NCI-H2227 treated with DMSO at 0.1 percent for 48 hours (cell line): ENCODE measurements at places on chromosomes 2 and 18.

GRCh38 chr18:2913398-2914005 is 66.7 kb downstream of the EMILIN2 start:
- DNase-seq = no peak

GRCh38 chr2:6072768-6073167 is 380.6 kb downstream of the SOX11 start:
- peak; percentile 83 for DNase-seq

- no peak for DNase-seq
Observed at GRCh38 chr18:58533766-58534165, 95.1 kb downstream of the ALPK2 start.

DNA sequence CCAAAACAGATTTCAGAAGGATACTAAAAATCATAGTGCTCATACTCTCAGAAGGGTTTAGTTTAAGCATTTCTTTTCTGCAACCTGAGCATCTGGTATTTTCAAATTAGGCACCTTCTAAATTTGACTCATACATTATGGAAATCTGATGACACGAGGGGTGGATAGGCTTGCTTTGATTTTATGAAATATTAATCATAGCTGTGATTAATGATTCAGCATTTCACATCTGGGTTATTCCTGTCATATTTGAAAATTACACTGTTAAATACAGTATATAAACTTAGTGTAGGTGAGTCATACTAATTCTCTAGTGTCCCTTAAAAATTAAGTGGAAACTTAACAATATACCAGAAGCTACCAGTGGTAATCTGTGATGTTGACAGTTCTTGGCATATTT is 47.7 kb downstream of the MRPS9 start:
- DNase-seq = no peak

- DNase-seq = no peak
Observed at GRCh38 chr18:46814399-46814798, 57.5 kb upstream of the ST8SIA5 start.

- no peak for DNase-seq
Observed at GRCh38 chr2:220036431-220036830, 409.0 kb downstream of the SLC4A3 start.

DNA sequence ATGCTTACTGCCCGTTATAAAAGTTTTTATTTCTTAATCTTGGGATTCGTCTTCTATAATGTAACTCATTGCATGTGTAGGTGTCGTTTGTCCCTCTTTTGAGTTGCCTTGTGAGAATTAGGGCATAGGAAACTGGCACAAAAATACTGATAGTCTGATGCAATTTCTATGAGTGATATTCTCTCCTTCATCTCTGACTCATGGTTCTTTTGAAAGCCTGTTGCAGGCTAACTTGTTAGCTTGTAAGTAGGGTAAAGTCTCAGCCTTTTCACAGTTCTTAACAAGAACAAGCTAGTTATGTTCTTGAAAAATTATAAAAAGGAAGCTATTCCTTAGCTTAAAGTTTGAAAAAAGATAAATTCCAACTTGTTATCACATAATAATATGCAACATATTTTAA is 1085.4 kb upstream of the NRXN1 start:
- no peak for DNase-seq

GRCh38 chr2:71226096-71226964 is 573 bp downstream of the PAIP2B start:
- DNase-seq = peak; percentile 34

DNA sequence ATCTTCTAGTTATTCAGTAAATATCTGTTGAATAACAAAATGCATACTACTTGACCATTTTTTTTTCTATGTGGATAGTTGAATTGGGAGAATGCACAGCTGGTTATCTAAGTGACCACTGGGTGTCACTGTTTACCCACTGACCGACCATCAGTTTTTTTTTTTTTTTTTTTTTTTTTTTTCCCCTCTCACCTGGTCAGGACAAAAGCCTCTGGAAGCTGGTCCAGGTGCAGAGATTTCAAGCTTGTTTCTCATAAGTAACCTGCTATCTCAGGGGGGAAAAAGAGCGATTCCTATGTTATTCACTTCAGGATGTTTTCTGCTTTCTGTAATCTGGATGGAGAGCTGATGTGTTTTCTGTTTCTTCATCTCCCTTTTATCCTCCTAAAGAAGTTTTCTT is 256.0 kb downstream of the DCDC2C start:
- peak; percentile 74 for DNase-seq

GRCh38 chr2:60475123-60475830 is 78.2 kb downstream of the BCL11A start:
- DNase-seq = no peak

DNA sequence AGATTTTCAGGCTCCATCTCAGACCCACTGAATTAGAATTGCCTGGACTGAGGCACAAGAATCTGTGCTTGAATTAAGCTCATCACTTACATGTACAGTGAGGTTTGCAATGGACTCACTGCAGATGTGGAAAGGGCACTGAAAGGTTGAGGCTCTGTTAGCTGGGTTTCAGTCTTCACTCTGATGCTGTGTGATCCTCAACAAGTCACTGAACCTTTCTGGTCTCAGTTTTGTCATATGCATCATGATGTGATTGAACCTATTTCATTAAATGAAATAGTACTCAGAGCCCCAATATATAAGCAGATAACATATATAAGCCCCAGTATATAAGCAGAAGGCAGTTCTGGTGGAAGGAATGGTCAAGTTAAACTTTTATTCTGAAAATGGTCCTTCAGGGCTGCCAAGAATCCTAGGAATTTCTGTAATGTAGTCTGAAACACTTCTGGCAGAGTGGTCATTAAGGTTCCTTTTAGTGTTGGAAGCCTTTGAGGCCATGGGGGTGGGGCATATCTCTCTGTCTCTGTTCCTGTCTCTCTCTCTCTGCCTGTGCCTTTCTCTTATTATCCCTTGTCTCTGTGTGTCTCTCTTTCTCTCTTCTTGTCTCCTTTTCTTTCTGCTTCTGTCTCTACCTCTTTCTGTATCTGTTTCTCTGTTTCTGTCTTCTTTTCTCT is 110.4 kb downstream of the ADCYAP1 start:
- DNase-seq = no peak

DNA sequence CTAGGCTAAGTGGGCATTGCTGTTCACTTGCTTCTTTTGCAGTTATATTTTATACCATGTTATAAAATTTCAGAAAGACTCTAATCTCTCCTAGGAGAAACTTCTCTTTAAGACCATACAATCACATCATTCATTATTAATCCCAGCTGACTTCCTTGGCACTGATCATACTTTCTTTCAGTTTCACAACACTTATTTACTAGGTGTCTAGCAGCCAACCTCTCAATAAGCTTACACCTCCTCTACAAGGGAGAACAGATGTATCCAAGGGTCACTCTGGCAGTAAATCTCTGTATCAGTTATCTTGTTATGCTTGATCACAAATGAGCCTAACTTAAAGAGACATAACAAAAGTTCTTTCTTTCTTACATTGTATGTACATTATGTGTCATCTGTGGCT is 69.8 kb upstream of the EPB41L5 start:
- no peak for DNase-seq

GRCh38 chr18:62989195-62989594 is 273.9 kb downstream of the PHLPP1 start:
- DNase-seq = no peak

- DNase-seq = no peak
Observed at GRCh38 chr2:47890711-47891368, 15.5 kb downstream of the FBXO11 start.

DNA sequence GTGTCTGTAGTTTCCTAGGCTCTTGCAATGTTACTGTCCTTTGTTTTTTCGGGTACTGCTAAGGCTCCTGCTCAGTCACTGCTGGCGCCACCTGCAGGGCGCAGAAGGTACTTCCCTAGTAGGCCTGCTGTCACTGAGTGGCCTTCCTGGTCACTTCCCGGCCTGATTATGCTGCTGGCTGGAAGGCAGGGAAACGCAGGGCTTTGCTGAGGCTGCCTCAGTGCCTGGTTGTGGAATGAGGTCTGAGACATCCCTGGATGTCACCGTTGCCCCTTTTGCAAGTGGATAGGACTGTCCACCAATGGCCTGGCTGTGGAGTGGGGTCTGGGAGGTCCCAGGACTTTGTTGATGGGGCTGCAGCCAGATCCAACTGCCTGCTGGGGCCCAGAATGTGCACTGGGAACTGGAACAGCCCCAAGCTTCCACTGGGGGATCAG is 13.1 kb downstream of the DAW1 start:
- DNase-seq = no peak

- DNase-seq = no peak
Observed at GRCh38 chr2:157233506-157233905, 24.0 kb upstream of the GALNT5 start.

DNA sequence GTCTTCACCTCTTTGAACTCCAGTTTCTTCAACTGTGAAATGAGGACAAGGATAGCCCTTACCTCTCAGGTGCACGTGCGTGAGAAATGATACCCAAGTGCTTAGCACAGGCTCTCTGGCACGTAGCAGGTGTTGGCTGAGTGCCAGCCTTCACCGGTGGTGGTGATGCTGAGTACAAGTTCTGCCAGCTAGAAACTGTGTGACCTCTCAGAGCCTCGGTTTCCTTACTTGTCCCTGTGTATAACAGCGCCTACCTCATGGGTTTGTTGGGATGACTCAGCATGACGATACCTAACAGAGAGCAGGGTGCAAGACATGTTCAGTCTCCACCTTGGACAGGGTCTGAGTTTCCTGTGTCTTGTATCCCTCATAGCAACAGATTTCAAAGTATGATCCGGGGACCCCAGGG is 205.1 kb downstream of the TNS1 start:
- DNase-seq = no peak

GRCh38 chr2:182406221-182406620 is 20.6 kb downstream of the PDE1A start:
- no peak for DNase-seq

DNA sequence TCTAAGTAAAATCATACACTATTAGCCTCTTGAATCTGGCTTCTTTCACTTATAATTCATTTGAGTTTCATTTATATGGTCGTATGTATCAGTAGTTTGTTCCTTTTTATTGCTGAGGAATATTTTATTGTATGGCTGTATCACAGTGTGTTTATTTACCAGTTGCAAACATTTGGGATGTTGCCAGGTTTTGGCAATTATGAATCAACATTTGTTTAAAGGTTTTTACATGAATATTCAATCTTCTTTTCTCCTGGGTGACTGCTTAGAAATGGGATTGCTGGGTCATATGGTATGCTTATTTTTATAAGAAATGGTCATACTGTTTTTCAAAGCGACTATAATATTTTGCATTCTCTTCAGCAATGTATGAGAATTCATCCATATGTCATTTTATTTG is 107.9 kb downstream of the PMAIP1 start:
- DNase-seq = no peak

GRCh38 chr2:220228310-220229006 is 601.0 kb downstream of the SLC4A3 start:
- DNase-seq = no peak

GRCh38 chr2:109125593-109126500 is 3.2 kb upstream of the SH3RF3 start:
- no peak for DNase-seq

- peak; percentile 43 for DNase-seq
Observed at GRCh38 chr2:219344751-219345430, 12.3 kb upstream of the RESP18 start.

DNA sequence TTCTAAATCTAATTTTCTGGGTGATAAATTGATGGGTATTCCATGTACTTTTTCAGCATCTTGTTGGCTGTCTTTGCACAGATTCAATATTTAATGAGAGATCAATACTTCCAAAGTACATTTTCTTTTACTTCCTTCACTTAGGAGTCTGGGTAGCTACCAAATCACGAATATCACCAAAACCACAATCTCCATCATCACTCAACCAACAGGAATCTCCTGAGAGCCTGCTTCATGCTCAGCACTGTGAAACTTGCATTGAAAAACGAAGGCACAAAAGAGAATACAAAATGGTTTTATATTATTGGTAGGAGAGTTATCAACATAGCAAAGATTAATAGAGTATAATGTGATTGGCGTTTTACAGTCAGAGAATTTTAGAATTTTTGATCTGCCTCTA is 261.5 kb upstream of the DSEL start:
- DNase-seq = no peak

DNA sequence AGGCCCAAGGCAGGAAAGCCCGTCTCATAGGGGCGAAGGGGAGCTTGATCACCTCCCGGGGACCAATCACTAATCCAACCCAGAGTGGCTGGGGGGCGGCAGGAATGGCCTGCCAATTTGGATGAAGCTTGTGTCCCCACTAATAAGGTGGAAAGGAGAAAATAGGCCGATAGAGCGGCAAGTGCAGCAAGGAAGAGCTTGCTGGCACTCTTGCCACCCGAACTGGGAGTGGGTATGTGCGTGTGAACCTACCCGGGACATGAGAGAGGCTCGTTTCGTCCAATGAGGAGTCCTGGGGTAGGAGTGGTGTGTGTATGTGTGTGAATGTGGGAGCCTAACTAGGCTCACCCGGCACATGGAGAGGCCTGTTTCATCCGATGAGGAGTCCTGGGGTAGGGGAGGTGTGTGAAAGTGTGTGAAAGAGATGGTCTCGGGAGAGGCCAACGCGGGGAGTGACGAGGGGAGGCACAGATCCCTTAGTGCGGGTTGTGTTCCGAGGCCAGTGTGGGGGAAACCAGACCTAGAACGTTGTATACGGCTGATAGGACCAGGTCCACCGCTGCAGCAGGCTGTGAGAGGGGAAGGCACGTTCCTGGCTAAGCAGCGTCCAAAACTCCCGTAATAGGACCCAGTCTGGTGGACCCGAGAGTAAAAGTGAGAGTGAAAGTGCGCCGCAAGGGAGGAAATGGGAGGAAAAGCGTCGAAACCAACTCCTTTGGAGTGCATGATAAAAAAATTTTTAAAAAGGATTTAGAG is 47.1 kb upstream of the SELENOI start:
- DNase-seq = no peak

DNA sequence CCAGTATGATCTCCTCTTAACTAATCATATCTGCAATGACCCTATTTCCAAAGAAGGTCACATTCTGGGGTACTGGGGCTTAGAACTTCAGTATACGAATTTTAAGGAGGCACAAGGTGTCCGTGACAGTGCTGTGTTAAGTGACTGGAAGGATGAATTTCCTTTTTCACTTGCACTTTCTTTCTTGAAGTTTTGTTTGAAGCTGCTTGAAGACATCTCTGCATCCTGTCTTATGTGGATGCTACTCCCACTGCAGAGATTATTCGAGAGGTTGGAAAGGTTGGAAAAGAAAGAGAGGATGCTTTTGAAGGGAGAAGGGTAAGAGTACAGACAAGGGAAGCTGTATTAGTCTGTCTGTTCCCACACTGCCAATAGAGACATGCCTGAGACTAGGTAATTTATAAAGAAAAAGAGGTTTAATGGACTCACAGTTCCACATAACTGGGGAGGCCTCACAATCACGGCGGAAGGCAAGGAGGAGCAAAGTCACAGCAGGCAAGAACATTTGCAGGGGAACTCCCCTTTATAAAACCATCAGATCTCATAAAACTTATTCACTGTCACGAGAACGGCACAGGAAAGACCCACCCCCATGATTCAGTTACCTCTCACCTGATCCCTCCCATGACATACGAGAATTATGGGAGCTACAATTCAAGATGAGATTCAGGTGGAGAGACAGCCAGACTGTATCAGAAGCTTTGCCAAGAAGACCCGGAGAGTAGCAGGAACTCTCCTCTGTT is 3.6 kb upstream of the RNF144A start:
- DNase-seq = no peak

DNA sequence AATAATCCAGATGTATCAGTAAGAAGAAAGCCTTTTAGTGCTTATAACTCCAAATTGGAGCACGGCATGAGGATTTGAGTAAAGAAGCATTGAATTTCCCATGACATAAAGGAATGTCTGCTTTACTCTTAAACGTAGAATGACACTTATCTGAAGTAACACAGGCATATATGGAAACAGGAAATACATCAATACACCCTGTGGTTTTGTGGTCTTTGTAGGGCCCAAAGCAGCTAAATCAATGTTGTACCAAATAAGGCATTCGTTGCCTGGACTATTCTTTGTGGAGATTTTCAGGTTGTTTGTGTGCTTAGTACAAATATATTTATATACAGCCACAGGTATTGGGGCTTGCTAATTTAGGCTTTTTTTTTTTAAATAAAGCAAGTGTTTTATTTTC is 660.5 kb downstream of the LRRTM4 start:
- no peak for DNase-seq
